ENCODE measurements at places on chromosomes 7 and 10.

DNA sequence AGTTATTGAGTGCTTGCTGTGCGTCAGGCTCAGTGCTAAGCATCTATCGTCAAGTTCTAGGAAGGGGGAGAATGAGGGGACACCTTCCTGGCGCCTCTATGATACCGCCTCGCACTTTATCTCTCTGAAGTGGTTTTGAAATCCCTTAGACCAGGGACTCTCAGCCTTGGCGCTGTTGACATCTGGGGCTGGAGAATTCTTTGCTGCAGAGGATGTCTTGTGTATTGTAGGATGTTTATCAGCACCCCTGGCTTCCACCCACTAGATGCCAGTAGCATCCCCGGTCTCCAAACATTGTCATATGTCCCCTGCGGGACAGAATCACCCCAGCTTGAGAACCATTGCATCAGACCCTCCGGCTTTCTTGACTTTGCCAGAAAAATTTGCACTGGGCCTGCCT, 285.5 kb downstream of the CCDC3 start:
- DNase-seq: no peak

DNA sequence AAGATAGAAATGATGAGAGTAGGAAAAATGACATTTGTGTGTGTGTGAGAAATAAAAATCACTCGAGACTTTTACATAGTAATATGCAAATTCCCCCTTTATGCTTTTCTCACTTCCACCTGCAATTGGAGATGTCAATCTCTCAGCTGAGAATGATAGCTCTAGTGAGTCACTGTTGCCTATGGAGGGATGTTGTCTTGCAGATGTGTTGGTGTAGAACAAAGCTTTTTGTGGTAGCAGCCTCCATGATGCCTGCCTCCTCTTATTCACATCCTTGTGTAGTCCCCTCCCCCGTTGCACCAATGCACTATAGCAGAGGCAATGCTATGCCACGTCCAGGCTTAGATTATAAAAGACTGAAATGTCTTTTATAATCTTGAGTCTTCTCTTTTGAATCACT, 33.8 kb downstream of the SPAG6 start:
- peak; percentile 30 for DNase-seq

- DNase-seq: peak; percentile 38
These were observed 660 bp downstream of the SUV39H2 start for GRCh38 chr10:14879124-14879927.

- no peak for DNase-seq
These were observed 255.9 kb upstream of the RNF32 start for GRCh38 chr7:156384706-156385105.

DNA sequence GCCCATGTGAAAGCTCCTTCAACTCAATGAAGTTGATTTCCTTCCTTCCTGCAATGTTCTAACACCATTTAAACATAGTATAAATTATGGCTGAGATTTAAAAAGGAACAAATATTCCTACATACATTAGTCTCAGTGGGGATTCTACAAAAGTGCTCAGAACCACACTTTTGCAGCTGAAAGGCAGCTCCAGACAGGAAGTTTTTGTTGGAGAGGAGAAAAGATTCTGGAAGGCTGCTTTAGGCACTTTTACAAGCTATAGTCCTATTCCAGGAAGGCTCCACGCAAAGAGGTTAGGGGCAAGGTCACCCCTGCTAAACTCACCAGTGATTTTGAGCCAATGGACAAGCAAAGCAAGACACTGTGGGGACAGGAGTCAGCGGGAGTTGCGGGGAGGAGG, 179.2 kb upstream of the CDCA7L start:
- no peak for DNase-seq

- no peak for DNase-seq
These were observed 107.5 kb upstream of the NPS start for GRCh38 chr10:127441350-127442219.

DNA sequence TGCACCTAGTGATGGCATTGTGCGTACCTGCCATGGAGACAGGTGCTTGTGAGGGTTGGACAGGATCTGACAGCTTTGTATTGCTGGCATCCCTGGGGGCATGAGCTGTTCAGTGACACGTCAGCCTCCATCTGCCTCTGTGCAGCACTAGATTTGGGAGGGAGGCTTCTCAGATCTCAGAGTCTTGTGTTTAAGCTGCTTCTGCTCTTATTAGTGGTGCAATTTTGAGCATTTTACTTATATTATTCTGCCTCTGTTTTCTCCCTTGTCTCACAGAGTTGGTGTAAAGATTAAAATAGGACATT, 5.1 kb downstream of the ARHGAP22 start:
- no peak for DNase-seq

- no peak for DNase-seq
These were observed 2.3 kb downstream of the HNRNPA2B1 start for GRCh38 chr7:26198133-26198780.

DNA sequence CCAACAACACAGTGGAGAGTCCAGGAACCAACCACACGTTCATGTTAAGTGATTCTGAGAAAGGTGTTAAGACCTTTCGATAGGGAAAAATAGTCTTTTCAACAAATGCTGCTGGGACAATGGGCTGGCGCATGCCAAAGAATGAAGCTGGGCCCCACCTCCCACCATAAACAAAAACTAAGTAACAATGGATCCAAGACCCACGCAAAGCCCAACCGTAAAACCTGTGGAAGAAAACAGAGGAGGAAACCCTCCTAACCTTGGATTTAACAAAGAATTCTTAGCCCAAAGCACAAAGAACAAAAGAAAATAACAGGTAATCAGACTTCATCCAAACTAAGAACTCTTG, 272.8 kb downstream of the ELFN1 start:
- no peak for DNase-seq

DNA sequence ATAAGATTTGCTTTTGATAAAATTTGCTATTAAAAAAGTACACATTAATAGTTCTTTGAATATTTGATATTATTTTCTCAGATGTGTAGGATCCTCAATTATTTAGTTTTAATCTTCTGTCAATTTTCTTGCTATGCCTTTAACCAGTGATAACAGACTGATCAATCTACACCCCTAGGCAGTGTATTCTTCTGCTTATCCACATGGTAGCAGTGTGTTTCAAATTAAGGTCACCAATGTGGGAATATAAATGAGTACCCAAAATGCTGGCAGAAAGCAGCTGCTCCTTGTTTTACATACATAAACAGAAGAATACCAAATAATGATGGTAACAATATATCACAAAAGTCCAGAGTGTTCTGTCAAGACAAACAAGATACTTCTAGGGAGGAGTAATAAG, 87.0 kb downstream of the SKAP2 start:
- no peak for DNase-seq

DNA sequence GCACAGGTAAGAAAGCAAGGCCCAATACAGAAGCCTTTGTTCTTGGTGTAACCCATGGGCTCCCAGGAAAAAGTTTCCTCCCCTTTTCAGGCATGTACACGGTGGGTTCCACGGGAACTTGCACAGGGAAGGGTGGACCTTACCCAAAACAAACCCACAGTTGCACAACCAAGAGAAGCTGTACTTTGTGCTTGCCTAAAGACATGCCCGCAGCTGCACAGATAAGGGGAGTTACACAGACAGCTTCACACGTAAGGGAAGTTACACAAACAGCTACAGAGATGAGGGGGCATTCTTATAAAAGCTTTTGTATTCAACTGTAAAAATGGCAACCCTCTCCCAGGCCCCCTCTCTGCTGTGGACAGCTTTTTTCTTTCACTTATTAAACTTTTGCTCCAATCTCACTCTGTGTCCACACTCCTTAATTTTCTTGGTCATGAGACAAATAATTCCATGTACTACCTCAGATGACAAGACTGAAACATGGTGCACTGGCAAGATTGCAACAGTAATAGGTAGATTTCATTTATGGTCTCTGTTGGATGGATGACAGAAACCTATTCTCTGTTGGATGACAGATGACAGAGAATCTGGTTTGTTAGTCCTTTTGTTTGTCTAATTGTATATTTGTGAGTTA, 72.9 kb downstream of the ATE1 start:
- DNase-seq: no peak

DNA sequence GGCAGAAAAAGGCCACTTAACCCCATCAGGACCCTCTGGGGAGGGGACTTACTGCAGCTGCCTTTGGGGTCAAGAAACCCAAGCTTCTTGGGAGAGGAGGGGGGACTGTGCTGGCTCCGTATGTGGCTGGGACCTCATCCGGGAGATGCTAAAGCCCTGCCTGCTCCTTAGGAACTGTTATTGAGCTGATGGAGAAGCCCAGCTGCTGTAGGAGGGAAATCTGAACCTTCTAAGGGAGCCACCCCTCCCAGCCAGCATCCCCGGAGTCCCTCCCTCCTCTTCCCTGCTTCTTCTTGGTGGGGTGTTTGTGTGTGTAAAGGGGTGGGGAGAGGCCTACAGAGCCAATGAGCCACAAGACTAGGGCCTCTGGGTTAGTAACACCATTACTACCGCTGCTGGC, 8.2 kb downstream of the KCNIP2 start:
- DNase-seq: no peak

GRCh38 chr10:12491491-12491890, 142.1 kb downstream of the CAMK1D start:
- no peak for DNase-seq

DNA sequence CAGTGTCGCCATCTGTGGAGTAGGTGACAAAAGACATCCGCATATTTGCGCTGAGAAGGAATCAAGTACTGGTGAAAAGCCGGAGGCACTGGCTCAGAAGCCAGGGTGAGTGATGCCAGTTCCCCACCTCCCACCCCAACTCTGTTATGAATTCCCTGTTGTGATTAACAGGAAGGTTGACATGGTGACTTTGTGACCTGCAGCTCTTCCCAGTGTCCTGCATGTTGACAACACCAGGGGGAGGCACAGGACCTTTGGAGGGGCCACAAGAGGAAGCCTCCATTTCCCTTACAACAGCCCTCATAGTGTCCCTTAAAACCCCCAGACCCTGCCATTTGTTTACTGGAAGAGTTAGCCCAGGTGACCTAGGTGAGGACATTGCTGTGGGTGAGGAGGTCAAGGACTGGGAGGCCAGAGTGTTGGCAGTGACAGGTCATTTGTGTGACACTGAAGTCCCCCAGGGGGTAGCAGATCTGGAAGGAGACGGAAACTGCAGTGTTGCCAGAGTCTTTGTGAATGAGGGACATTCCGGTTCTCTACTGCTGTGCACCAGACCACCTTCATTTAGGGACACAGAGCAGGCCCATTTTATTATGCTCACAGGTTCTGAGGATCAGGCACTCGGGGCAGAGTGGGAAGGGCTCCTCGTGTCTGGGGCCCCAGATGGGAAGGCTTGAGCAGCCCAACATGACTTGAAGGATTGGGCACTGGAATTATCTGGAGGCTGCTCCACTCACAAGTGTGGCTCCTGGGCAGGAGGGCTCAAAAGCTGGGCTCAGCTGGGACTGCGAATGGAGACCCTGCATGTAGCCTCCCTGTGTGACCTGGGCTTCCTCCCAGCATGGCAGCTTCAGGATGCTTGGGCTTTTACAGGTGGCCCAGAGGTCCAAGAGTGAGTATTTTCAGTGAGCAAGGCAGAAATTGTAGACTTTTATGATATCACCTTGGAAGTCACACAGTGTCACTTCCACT, 13.0 kb upstream of the ANTXRL start:
- no peak for DNase-seq

- no peak for DNase-seq
These were observed 1.0 kb upstream of the NKX6-2 start for GRCh38 chr10:132786884-132787494.

- no peak for DNase-seq
These were observed 11.8 kb upstream of the DDIT4 start for GRCh38 chr10:72261784-72262404.

GRCh38 chr10:22912763-22913384, 15.0 kb upstream of the ARMC3 start:
- DNase-seq: no peak

DNA sequence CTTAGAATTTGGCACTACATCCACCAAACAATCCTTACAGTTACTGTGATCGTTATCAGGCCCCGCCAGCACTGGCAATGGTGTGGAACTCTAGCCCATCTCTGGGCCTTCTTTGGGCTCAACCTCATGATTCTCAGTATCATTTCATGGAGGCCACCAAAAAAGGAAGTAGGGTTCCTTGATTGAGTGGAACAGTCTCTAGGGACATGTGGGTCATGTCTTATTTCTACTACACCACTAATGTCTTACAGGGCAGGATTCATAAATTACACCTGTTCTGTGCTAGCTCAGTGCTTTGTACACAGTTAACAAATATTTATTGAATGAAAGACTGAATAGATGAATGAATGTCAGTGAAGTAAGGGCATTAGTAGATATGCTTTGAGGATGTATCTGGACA, 53.9 kb downstream of the AP3M1 start:
- DNase-seq: no peak

DNA sequence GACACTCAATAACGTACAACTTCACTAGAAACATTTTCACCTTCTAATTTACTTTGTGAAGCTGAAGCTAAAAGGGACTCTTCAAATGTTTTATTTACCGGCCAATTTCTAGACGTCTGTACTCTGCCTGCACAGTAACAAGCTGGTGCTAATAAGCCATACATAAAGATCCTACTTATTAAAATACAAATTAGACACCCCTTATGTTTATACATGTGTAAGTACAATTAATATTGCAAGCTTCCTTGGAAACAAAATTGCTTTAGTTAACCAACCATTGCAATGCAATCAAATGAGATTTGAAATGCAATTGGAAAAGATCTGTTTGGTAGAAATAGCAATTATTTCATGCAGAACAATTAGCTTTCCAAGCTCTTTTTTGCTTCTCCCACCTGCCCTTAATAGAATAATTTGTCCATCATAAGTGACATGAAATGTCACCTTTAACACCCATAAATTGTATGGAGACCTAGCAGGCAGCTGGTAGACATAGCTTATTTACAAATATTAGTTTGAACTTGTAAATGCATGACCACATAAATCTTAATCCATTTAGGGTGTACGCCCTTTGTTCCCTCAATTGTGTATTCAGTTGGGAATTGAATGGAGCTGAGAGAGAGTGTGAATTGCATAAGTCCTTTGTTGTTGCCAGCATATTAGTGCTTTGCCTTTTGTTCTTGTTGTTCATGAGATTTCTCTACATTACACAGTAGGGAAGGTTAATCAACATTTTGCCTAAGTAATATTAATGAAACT, 277.1 kb downstream of the CACNA2D1 start:
- DNase-seq: no peak

DNA sequence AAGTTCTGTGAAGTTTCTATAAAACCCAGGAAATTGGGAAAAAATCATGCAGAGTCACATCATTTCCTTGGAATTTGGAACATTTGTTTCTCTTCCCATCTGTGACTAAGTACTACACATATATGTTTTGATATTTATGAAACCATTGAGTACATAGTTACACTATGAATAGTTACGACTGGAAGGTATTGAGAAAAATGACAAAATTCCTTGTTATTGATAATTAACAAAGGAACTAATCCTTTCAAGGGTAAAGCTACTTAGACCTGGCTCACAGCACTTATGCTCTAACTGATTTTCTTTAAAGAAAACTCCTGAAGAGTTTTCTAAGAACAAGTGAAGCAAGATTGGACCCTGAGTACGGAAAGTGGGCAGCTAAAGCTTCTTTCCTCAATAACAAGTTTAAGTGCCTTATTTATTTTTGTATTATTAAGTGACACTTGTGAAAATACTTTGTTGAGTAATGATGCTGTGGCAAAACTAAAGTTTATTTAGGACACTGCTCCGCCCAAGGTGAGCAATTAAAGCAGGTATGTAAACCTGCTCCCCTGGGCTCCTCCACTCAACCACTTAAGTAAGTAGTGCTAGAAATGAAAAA, 12.0 kb upstream of the GLCCI1 start:
- no peak for DNase-seq

GRCh38 chr10:132493756-132494290, 43.8 kb upstream of the INPP5A start:
- DNase-seq: no peak

All from activated CD4-positive, alpha-beta T cell treated with anti-CD3 and anti-CD28 coated beads, Interleukin-2, amount 50 U/mL, for 4 hours (primary cell).